ENCODE measurements at places on chromosomes 2 and 18.
A peak's percentile ranks its signal among the peaks of the same experiment; 100 is the strongest.

DNA sequence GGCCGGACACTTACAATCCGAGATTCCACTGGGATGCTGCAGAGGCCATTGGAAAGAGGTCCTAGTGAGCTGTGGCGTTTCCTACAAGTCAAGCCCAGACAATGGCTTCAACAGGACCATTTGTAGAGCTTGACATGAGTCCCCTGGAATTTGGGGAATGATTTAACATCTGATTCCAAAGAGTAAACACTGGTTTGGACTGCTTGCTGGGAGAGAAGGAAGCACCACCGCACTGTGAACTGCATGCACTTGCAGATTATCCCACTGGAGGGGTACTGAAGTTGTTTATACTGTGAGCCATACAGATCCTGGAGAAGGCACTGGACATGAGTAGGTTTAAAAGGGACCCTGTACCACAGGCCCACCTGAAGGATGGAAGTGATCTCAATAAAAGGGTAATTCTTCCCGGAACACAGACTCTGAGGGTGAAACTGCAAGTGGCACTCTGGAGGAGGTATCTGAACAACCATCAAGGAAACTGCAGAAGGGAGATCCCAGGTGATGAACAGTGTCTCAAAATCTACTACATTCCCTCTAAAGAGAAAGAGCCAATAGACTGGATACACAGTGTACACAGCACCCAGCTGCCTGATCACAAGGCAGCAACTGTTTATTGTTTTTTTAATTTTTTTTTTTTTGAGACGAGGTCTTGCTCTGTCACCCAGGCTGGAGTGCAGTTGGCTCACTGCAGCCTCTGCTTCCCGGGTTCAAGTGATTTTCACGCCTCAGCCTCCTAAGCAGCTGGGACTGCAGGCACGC, 4.3 kb upstream of the RAB6C start:
- no peak for DNase-seq

DNA sequence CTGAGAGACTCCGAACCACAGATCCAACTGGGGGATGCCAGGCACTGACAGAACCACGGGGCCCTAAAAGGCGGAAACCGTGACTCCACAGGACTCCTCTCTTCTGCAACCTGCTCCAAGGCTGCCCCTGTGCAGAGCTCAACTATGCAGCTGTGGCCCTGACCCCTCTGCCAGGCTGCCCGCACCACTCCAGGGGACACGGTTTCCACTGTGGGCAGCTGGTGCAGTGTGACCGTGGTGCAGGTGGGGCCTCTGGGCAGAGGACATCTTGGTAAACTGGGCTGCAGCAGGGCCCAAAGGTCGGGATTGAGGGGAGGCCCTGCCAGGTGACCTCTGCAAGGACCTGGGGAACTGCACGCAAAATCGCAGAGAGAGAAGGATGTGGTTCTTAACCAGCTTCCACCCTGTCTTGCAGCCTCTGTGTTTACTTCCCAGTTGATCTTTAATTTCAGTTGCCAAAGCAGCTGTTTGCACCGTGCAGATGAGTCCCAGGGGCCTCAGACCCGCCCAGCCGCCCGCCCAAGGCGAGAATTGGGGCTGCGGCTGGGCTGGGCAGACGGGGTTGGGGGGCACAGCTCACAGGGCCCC, 104.6 kb upstream of the CTDP1 start:
- no peak for DNase-seq

GRCh38 chr2:113053666-113054065, 999 bp upstream of the IL36B start:
- DNase-seq, result no peak

DNA sequence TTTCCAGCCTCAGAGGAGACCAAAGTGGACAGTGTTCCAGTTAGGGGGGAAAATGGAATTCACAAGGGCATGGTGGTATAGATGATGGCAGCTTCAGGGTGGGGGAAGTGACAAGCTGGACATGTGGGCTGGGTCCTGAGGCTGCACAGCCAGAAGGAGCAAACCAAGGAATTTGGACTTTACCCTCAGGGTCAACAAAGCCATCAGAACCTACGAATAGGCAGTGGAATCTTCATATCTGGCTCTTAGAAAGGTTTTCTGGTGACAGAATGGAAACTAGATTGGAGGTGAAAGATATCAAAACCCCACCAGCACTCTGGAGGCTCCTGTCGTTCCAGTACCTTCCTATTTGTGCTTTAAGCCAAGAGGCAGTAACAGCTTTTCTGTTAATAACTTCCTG, 127.1 kb downstream of the SETBP1 start:
- DNase-seq, result no peak

DNA sequence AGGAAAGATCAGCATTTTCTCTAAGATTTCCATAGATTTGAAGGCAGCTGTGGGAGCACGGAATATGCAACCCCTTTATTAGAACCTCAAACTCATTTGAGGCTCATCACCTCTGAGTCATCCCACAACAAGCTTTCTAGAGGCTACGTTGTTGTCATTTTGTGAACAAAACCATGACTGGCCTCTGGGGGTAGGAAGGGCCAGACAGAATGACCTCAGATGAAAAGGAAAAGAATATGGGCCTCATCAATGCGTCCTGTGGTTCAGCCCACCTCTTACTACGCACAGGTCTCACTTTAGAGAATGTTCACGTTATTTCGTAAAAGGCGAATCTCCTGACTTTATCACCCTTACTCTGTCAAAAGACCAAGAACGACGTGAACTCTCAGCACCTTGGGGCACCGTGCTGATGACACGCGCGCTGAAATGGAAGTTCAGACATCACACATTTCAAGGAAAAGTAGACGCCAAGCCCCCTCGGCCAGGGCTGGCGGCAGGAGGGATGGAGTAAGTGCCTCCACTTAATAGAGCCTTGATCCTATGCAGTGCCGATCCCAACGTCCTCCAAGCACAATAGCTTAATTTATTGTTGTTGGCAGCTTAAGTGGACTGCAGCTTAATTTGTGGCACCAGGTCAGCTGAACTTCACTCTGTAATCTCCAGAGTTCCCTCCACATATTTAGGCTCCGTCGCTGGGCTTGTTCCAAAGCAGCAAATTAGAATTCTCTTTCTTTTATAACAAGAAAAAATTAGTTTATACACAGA, 208.3 kb downstream of the EIPR1 start:
- no peak for DNase-seq

- no peak for DNase-seq
Observed at GRCh38 chr2:196725218-196725617, 74.3 kb downstream of the GTF3C3 start.

DNA sequence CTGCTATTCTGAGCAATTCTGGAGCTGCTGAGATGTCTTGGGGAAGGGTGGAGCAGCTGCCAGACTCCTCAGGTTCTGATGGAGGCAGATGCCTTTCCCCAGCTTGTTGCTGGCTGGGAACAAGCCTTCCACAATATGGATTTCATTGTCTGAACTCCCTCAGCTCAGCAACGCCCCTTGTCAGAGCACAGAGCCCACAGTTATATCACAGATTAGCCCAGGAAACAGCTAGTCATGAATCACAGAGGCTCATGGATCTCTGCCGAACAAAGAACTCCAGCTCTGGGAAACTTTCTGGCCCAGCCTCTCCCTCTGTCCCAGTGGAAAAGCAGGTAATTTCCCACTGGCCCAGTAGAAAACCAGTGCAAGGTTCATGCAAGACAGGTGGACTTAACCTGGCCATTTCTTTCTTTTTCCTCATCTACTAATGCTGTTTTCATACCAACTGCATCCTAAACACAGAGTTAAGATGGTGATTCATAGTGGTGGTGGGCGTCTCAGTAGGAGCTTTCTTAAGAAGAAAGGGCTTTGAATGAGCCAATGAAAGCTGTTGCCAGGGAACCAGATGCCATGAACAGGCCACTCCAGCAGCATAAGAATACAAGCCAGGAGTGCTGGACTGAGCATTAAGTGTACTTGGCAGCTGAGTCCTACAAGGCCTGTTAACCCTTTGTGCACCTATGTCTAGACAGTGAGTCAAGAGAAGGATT, 8.7 kb upstream of the KIAA2012 start:
- no peak for DNase-seq

- DNase-seq, result peak; percentile 1
Observed at GRCh38 chr2:37711308-37711731, 39.9 kb upstream of the CDC42EP3 start.

Data from activated CD4-positive, alpha-beta T cell treated with anti-CD3 and anti-CD28 coated beads, Interleukin-2, amount 50 U/mL, for 1 hour (primary cell).